ENCODE measurements at places on chromosomes 12 and 14. TPM values are rescaled to one million over a fixed set of nuclear protein-coding genes. Genes with fewer than 3 reads are reported as not detected.

The ACSS3 gene
- total RNA-seq = 0.37 TPM

The TEX52 gene
- total RNA-seq = not detected

The ARMH4 gene
- 2.0 TPM for total RNA-seq

The OTUB2 gene
- total RNA-seq = 0.84 TPM

The GSG1 gene
- total RNA-seq = not detected

The PSMC6 gene
- total RNA-seq = 129 TPM

The OTX2 gene
- not detected for total RNA-seq

The PAN2 gene
- total RNA-seq = 16.8 TPM

The ANO4 gene
- total RNA-seq = 0.85 TPM

The NID2 gene
- 39.2 TPM for total RNA-seq

The MGST1 gene
- total RNA-seq = 13.6 TPM

The PMCH gene
- total RNA-seq = not detected

The FGD4 gene
- 63.8 TPM for total RNA-seq

The RHEBL1 gene
- 1.2 TPM for total RNA-seq

DNA sequence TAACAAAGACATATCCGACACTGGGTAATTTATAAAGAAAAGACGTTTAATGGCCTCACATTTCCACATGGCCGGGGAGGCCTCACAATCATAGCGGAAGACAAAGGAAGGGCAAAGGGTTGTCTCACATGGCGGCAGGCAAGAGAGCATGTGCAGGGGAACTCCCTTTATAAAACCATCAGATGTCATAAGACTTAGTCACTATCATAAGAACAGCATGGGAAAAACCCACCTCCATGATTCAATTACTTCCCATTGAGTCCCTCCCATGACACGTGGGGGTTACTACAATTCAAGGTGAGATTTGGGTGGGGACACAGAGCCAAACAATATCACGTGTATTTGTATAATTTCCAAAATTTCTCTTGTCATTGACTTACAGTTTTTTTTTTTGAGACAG, 5.5 kb upstream of the LMNTD1 start:
- DNase-seq = peak; percentile 5

- DNase-seq = no peak
Measured at GRCh38 chr12:25793196-25793595, 165.3 kb upstream of the RASSF8 start.

DNA sequence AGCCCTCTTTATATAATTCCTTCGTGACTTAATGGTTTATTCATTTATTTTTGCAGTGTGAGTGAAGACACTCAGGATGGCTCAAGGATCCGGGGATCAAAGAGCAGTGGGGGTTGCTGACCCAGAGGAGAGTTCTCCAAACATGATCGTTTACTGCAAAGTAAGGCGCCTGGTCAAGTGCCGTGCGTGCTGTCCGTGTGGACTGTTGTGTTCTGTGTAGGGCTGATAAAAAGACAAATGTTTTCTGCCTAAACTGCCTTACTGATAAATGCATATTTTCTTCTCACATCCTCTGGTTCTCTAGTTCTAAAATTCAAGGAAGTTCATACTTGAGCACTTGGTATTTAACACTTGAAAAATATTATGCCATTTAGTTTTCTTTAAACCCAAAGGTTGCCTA, 32.5 kb downstream of the RGS6 start:
- DNase-seq = no peak

- no peak for DNase-seq
Measured at GRCh38 chr14:93493054-93493453, 62.3 kb downstream of the UNC79 start.

GRCh38 chr12:116524964-116525379, 34.2 kb upstream of the MAP1LC3B2 start:
- DNase-seq = peak; percentile 24

GRCh38 chr14:45679853-45680252, 426.9 kb upstream of the MIS18BP1 start:
- DNase-seq = peak; percentile 40

GRCh38 chr14:74035556-74035955, 16.4 kb downstream of the BBOF1 start:
- DNase-seq = no peak

DNA sequence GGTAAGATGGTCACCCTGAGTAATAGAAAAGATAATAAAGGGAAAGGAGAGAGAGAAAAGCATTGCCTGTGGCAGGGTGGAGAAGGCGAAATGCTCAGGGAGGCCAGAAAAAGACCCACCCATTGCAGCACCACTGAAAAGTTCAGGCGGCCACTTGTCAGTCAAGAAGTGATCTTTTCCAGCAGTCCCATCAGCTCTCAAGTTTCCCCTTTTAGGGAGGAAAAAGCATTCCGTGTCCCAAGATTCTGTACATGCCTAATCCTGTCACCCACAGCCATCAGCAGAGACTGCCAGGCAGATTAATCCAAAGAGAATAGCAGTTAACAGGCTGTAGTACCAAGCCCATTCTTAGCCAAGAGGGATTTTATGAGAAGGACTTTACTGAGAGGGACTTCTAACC, 11.9 kb downstream of the SLC38A1 start:
- DNase-seq = no peak

- DNase-seq = no peak
Measured at GRCh38 chr12:39835517-39836489, 216.2 kb upstream of the ABCD2 start.

DNA sequence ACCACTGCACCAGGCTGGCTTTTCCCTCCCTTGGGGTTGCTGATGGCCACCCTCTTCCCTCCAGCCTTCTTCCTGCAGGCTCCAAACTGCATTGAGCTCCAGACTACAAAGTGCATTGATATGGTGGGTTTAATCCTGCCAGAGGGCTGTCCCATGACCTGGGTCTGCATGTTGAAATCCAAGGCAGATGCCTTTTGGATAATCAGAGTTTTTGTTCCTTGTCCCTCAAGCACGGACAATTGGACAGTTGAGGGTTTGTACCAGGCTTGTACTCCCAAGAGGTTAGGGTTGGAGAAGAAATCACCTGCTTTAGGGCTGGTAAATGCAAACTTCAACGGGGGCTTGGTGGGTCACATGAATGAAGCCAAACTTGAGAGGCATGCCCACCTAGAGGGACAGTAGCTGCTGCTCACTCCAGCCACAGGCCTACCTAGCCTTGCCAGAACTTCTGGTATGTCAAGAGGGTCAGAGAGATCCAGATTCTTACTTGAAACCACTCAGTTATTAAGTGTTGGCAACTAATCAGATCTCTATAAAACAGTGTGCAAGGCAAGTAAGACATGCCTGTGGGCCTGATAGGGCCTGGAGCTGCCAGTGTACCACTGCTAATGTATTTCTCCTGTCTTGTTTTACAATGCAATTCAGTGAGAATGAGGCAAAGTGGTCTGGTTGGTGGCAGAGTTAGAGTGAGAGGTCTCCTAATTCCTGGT, 21.7 kb upstream of the KRT83 start:
- no peak for DNase-seq

GRCh38 chr14:75934998-75935628, 46.7 kb downstream of the TGFB3 start:
- no peak for DNase-seq

- peak; percentile 64 for DNase-seq
Measured at GRCh38 chr14:68124979-68125731, 305.6 kb downstream of the RAD51B start.

GRCh38 chr14:104422837-104423681, 156.5 kb upstream of the C14orf180 start:
- DNase-seq = no peak

- no peak for DNase-seq
Measured at GRCh38 chr14:88476214-88476774, 78.5 kb downstream of the PTPN21 start.

- no peak for DNase-seq
Measured at GRCh38 chr14:95068080-95068479, 89.2 kb downstream of the DICER1 start.

DNA sequence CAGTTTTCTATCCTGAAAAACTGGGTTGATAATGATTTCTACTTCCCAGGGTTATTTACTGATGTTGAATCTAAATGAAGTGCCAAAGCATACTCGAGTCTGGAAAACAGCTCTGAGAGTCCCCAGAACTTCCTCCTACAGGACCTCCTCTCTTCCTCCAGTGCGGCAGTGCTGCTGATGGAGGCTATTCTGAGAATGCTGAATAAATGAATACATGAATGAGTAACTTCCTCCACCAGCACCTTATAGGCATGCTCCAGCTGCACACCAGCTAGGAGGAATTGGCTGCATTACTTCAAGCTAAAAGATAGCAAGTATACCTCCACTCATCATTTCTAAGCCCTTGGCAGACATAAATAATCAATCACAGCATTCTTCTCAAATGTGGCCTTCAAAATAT, 448.8 kb upstream of the CCDC196 start:
- no peak for DNase-seq

DNA sequence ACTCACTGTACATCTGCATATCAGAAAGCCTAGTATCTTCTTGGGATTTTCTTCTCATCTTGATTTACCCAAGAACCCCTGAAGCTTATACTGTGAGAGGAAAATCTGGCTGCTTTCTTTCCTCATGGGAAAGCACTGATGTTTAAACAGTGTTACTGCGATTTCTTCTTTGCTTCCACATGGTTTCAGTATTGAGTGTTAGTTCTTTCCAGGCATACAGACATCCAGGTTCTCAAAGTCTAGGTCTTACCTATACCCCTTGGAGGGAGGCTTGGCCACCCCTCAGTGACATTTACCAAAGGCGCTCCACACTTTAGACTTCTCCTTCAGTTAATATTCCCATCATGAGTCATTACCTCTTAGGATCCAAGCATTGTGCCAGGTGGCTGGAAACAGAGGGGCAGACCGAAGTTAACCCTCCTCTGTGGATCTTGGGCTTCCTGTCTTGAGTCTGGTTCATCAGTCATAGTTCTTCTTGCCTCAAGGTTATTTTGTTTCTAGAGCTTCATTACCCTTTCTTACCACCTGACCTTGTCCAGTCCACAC, 79.1 kb downstream of the TMEM117 start:
- DNase-seq = peak; percentile 5

- DNase-seq = no peak
Measured at GRCh38 chr12:107511292-107511691, 174.3 kb upstream of the PWP1 start.

GRCh38 chr12:57234571-57235016, 5.1 kb downstream of the SHMT2 start:
- no peak for DNase-seq

DNA sequence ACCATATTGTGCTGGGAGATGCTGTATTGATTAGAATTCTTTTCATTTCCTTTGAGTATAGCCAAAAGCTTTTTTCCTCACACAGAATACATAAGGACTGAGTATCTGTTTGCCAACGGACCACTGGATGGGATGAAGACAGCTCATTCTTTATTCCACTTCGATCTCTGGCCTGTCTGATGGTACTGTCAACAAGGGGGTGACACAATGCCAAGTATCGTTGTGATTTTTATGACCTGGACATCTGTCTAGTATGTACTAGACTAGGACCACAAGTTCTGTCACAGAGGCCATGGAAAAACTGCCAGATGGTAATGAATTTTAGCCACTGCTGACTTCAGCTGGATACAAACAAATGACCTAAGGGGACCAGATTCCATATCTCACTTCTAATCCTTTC, 502.7 kb downstream of the SOX5 start:
- DNase-seq = no peak

- DNase-seq = no peak
Measured at GRCh38 chr12:125071456-125071855, 6.2 kb downstream of the AACS start.

- no peak for DNase-seq
Measured at GRCh38 chr12:100324498-100324897, 32.4 kb upstream of the SLC17A8 start.

DNA sequence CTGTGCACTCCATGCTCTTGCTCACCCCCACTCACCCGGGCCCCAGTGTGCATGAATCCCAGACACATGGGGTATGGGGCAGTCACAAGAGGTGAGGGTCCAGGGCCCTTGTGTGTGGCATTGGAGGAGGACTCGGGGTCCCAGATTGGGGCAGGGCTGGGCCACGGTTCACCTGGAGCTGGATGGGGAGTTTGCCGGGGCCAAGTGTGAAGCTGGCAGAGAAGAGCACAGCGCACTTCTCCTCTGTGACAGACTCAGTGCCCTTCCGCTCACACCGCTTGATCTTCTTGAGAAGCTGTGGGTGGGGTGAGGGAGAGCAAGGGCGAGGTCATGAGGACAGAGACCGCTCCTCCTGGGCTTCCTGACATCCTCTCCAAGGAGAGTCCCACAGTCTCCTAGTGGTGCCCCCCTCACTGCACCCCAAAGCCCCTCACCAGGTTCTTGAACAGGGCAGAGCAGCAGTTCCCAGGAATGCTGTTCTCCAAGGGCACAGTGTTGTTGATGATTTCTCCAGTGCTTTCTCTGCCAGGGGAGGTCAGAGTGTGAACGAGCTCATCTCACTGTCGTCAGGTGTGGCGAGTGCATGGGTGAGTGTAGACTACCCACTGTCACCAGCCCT, 6.8 kb downstream of the STAT6 start:
- DNase-seq = no peak

- no peak for DNase-seq
Measured at GRCh38 chr14:33491112-33491511, 459.8 kb downstream of the EGLN3 start.

DNA sequence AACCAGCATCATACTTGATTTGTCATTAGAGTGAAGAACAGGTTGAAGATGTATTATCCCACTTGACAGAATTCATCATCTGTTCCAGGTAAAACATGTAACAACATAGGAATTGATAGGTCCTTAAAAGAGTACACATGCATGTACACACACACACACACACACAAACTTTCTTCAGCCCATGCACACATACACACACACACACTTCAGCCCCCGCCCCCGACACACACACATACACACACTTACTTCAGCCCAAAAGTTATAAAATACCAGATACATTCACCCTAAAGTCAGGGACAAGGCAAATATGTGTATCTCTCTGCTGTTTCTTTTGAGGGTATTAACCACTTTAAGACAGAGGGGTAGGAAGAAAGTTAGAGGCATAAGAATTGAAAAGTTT, 15.4 kb downstream of the CAND1 start:
- no peak for DNase-seq

- no peak for DNase-seq
Measured at GRCh38 chr12:110498984-110499706, 2.8 kb downstream of the VPS29 start.

- DNase-seq = no peak
Measured at GRCh38 chr14:102629808-102630350, 37.4 kb downstream of the RCOR1 start.

GRCh38 chr12:43325786-43326185, 226.2 kb downstream of the ADAMTS20 start:
- DNase-seq = no peak

GRCh38 chr12:58745348-58746125, 174.8 kb downstream of the LRIG3 start:
- DNase-seq = no peak

GRCh38 chr12:42584651-42585111, 4.9 kb downstream of the PRICKLE1 start:
- DNase-seq = no peak
